ENCODE measurements at places on chromosomes 6 and 20.
A peak's percentile ranks its signal among the peaks of the same experiment; 100 is the strongest.

GRCh38 chr6:12356983-12357972 lies 67.1 kb downstream of the EDN1 start:
- no peak for DNase-seq

- no peak for DNase-seq
These were observed 677.4 kb upstream of the CITED2 start for GRCh38 chr6:140051521-140052512.

- DNase-seq: no peak
These were observed 148.1 kb upstream of the TENT5A start for GRCh38 chr6:81900616-81901015.

- no peak for DNase-seq
These were observed 43.1 kb downstream of the PTCHD4 start for GRCh38 chr6:48067886-48068277.

DNA sequence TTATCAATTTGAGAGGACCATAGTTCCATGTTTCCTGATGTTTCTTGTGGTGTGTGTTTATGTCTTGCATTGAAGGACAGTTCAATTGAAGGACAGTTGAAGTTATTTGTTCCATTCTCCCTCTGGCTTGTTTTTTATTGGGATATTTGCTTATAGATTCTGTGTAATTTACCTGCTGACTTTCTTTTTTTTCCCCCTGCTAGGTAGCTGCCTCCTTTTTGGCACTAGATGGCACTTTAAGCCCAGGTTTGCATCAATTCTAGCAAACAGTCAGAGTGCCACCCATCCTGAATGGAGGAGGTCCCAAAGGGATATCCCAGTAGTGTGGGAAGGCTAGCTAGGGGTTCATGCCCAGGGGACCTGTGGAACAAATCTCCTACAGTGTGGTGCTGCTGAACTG lies 78.1 kb downstream of the CFAP61 start:
- DNase-seq: no peak

- no peak for DNase-seq
These were observed 72.3 kb downstream of the FARS2 start for GRCh38 chr6:5333658-5334057.

DNA sequence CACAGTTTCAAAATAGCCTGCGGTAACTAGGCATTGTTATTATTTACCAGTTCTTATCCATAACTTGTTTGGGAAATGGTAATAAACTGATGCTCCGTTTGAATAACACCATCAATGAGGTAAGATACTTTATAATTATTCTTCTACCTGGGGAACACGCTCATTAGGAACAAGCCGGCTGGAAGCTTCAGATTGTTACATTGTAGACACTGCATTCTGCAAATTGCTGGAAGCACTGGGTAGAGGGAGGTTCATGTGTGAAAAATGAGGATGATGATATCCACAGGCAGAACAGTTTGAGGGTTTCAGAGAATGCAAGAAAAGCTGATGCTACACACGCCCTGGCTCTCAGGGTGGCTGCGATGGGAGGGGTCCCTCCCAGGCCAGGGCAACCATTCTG lies 560.6 kb upstream of the AGPAT4 start:
- no peak for DNase-seq

GRCh38 chr6:144138542-144138941 lies 11.8 kb upstream of the STX11 start:
- DNase-seq: no peak

- DNase-seq: no peak
These were observed 2.5 kb downstream of the RBM39 start for GRCh38 chr20:35739294-35740163.

- DNase-seq: no peak
These were observed 65.3 kb upstream of the SAMD3 start for GRCh38 chr6:130288065-130288464.

- no peak for DNase-seq
These were observed 248.8 kb downstream of the CDH4 start for GRCh38 chr20:61500791-61501321.

DNA sequence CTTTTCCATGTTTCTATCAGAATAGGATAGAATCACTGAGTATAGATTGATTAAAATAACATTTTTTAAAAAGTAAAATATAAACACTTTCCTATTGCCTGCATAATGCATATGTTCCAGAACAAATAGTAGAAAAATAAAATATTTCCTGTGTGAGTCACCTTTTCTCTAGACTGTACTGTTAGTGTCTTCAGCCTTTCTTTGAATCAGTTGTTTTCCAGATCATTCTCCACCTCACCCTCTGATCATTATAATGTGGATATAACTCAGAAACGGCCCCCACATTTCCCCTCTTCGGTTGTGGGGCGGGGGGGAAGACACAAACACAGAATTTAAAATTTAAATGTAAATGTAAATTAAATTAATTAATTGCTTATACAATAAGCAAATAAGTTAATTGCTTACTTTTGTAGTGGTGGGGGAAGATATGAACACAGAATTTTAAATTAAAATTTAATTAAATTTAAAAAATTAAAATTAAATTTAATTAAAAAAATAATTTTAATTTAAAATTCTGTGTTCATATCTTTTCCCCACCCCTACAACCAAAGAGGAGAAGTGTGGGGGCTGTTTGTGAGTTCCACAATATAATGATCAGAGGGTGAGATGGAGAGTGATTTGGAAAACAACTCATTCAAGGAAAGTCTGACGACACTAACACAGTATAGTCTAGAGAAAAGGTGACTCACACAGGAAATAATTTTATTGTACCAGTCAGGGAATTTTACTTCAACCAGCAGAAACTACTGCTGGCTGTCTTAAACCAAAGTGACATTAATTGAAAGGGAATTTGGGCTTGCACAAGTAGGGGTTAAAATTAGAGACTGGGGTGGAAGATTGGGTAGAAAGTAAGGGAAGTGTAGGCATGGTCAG lies 37.1 kb upstream of the PROKR2 start:
- DNase-seq: no peak

GRCh38 chr20:16541226-16541625 lies 32.0 kb downstream of the KIF16B start:
- no peak for DNase-seq

DNA sequence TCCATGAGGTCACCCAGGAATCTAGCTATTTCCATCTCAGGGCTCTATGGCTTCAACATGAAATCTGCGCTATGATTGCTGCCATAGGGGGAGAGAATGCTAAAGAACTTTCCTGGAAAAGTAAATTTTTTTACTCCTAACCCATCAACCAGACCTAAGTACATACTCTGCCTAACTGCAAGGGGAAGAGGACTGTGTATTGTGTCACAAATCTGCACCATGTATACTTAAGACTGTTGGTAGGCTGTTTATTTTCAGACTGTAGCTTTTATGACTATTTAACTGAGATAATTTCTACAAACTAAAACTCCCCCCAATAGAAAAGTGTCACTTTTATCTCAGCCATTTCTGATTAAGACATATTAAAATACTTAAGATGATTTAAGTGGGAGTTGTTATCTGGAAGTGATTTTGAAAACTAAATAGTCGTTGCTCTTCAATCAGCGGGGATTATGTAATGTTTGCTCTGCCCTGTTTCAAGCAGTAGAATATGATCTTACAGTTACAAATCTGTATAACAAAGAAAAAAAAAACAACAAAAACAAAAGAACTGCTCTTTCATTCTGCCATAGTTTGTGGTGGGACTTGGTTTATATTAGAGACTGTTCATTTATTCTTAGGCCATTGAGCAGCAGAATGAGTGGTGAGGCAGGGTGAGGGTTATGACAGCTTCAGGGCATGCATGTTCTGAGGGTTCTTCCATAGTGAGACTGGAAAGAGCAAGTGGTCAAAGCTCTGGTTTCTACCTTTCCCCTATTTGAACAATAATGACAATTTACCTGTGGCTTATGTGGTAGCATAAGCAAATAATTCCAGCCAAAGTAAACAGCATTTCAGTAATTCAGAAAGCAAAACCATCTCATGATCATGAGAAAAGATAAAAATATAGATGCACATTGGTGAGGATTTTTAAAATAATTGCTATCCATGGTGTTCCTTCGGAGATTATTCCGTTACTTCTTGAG lies 126.3 kb upstream of the CEP162 start:
- DNase-seq: no peak

DNA sequence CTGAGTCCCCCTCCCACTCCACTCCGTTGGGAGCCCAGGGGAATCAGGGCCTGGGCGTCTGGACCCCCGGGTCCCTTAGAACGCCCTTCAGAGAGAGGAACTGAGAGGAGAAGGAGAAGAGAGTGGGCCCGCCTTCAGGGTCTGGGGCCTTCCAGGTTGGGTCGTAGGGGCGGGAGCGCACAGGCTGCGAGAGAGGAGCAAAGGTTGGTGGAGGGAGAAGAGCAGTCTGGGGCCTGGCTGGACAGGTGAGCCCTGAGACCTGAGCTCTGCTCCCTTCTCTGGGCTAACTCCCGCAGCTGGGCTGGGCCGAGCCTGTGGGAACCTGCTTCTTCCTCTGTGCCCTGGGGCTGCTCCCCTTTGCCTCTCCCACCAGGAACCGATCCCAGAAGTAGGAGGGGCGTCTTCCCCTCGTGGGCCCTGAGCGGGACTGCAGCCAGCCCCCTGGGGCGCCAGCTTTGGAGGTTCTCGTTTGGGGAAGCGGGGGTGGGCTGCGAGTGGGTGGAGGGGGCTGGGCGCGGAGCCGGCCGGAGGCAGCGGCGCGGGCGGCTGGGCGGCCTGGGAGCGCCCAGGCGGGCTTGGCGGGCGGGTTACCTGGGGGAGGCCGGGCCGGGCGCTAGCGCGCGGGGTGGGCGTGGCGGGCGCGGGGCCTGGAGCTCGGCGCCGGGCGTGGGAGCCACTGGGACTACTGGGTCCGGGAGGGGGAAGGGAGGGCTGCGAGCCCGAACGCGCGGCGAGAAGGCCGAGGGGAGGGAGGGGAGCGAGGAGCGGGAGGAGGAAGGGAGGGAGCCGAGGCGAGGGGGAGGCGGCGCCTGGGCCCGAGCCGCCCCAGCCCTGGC lies at the start of gene DDR1:
DDR1 (plus strand) TSS at position 835 of the 836 bp plus-strand sequence. CDS start 4,211 bp downstream, outside the sequence.
- DNase-seq: peak; percentile 72

DNA sequence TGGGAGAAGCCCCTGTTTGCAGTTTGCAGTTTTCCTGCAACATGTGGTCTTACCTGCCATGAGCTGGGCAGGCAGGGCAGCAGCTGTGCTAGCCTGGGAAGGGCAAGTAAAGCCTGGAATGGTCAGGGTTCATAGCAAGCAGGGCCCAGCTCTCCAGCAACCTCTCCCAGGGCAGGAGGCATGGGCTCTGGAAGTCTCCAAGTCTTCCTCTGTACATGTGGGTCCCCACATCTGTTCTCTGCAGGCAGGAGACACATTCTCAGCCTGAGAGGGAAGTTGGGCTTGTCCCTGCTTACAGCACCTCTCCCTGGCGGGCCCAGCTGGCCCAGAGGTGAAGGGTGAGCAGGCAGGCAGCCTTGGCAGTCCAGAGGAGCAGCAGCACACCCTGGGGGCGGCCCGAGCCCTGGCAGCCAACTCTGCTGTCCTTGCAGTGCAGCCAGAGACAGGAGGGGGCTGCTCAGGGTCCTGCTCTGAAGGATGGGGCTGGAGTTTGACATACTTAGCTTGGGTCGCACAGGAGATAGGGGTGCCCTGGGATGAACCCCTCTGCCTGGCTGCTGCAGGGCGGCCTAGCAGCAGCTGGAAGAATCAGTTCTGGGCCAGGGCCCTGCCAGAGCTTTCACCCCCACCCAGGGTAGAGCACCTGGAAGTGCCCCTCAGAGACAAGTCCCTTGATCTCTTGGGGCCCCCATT lies 176.0 kb downstream of the MRPL14 start:
- peak; percentile 77 for DNase-seq

GRCh38 chr6:129469070-129469662 lies 240.8 kb downstream of the ARHGAP18 start:
- no peak for DNase-seq

GRCh38 chr20:53365539-53366075 lies 228.0 kb downstream of the ZNF217 start:
- no peak for DNase-seq

DNA sequence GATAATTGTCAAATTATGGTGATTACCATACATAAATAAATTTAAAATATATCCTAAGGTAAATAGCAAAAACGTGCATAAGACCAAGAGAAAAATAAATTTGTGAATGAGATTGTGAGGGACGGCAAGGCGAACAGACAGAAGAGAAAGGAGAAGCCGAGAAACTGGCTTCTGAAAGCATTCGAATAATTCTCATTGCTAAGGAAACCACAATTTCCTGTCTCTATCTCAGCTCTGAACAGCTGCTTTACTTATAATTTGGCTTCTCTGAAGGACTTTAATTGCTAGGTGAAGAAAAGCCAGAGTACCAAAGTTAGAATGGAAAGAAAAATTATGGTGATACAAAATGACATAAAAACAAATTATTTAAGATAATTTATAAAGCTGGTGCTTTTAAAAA lies 79.0 kb upstream of the RGS17 start:
- DNase-seq: no peak

GRCh38 chr6:156102129-156102528 lies 646.5 kb upstream of the NOX3 start:
- no peak for DNase-seq

GRCh38 chr6:90186637-90187371 lies 109.8 kb downstream of the BACH2 start:
- DNase-seq: no peak

- peak; percentile 87 for DNase-seq
These were observed 35.9 kb downstream of the PLCG1 start for GRCh38 chr20:41173161-41173721.

DNA sequence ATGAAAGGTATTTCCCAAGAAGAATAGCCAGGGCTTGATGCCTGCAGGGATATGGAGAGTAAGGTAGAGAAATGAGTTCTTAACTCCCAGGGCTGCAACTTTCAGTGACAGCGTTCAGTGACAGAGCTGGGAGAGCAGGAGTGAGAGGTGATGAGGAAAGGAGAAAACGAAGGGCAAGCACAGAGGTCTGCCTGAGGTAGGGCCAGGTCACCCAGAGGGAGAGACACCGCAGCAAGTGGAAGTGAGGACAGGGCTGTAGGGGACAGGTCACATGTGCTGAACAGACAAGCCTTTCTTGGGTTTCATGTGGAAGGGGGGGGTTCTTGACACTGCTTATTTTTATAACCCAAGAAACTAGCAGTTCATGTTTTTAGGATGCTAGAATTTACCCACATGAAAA lies 72.5 kb downstream of the PREP start:
- DNase-seq: no peak

DNA sequence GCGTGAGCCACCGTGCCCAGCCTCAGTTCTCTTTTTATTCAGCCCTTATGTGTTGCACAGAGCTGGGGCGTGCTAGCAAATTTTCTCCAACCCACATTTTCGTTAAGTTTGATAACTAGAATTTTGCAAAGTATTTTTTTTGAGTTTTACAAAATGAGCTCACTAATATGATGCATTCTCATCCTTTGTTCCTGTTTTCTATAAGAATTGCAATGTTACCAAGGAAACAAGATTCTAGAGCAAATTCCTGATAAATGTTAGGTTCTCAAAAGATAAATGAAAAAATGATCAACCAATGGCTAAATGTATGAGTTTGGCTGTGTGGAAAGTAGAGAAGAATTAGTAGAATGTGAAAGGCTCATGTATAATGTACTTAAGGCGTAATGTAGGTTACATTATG lies 529.8 kb downstream of the MAFB start:
- DNase-seq: no peak

GRCh38 chr6:36608788-36609563 lies 14.8 kb downstream of the SRSF3 start:
- DNase-seq: no peak

- DNase-seq: no peak
These were observed 47.2 kb downstream of the METTL24 start for GRCh38 chr6:110310861-110311446.
